NCI-H2171 treated with DMSO at 0.1 percent for 48 hours (cell line): ENCODE measurements at places on chromosomes 16 and 17.
A peak's percentile ranks its signal among the peaks of the same experiment; 100 is the strongest.

- DNase-seq, result no peak
Measured at GRCh38 chr16:9264067-9264466, 172.6 kb downstream of the HAPSTR1 start.

- DNase-seq, result peak; percentile 71
Measured at GRCh38 chr17:28508211-28508724, 2.1 kb downstream of the FOXN1 start.

DNA sequence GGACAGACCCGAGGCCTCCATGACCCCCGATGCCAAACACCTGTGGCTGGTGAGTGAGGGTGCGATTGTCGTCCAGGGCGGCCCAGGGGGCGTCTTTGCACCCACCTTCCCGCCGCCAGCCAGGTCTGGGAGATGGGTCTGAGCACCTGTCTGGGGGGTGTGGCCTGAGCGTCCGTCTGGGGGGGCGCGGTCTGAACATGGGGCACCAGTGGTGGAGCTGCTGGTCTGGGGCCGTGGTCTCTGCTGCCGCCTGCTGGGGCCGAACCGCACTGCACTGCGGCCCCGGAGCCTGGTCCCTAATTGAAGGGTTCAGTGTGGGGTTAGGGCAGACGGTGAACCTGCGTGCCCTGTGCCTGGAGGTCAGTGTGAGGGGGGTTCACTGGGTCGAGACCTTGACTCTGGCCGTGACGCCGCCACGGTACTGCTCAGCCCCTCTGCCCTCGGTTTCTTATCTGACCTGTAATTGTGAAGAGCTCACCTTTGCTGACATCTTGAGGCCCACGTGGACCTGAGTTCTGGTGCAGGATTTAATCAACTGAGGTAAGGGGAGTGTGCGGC lies 12.6 kb upstream of the TCF25 start:
- peak; percentile 49 for DNase-seq

- no peak for DNase-seq
Measured at GRCh38 chr17:64585146-64585545, 77.0 kb downstream of the SMURF2 start.

GRCh38 chr17:4209611-4210010 lies 54.2 kb downstream of the ANKFY1 start:
- no peak for DNase-seq

DNA sequence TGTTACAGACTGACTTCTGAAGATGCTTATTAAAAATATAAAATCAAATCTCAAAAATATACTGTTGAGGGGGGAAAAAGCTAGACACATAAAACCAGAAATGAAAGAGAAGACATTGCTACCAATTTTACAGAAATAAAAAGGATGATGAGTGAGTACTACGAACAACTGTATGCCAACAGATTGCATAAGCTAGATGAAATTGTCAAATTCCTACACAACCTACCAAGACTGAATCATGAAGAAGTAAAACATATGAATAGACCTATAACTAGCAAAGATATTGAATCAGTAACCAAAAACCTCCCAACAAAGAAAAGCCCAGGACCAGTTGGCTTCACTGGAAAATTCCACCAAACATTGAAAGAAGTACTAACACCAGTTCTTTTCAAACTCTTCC lies 3.5 kb upstream of the CAPNS2 start:
- no peak for DNase-seq

GRCh38 chr16:9144106-9144505 lies 52.7 kb downstream of the HAPSTR1 start:
- no peak for DNase-seq
